ENCODE measurements at places on chromosomes 2 and 18. TPM values are rescaled to one million over a fixed set of nuclear protein-coding genes. Genes with fewer than 3 reads are reported as not detected.

GRCh38 chr2:23512778-23513177 lies 127.8 kb downstream of the KLHL29 start:
- no peak for DNase-seq

DNA sequence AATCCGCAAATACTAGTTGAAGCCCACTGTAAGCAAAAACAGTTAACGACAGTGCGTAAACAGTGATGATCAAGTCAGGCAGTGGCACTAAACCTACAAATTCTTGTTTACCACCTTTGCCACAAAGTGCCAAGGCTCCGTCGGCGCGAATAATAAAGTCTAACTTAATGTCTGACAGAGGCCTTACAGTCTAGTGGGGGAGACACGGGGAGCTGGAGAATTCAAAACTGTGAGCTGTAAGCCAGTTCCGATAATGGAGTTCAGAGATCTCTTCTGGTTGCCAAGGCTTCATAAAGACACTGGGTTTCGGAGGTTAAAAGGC lies 284 bp upstream of the EXOC6B start:
- DNase-seq, result no peak

Gene CHRNG
- not detected for total RNA-seq

DNA sequence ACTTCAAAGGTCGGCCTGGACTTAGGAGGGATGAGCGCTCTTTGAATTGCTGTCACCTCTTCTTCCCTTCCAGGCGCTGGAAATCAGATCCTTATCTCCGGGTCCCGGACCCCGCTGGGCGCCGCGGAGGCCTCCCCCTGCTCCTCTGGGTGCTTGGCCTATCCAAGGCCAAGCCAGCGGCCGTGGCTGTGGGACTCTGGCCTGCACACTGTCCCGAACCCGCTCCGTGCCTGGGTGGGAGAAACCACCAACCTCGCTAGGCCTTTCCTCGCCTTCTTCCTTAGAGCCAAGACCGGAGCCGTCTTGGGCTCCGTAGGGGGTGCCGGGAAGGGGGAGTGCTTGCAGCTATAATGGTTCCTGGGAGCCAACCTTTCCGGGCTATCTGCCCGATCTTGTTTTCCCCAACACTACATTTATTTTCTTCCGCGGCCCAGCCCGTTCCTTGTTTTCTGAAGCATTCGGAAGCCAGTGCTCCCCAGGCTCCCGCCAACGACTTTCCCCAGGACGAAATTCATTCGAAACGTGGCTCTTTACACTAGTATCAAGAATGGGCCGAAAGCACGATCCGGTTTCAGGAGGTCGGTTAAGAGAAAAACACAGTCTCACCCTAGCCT lies 2.4 kb downstream of the OSR1 start:
- DNase-seq, result no peak

- DNase-seq, result no peak
Measured at GRCh38 chr2:225108805-225109204, 66.5 kb upstream of the DOCK10 start.

Data from mesenteric fat pad (tissue), 1 donor.